ENCODE measurements at places on chromosomes 2 and 18.

DNA sequence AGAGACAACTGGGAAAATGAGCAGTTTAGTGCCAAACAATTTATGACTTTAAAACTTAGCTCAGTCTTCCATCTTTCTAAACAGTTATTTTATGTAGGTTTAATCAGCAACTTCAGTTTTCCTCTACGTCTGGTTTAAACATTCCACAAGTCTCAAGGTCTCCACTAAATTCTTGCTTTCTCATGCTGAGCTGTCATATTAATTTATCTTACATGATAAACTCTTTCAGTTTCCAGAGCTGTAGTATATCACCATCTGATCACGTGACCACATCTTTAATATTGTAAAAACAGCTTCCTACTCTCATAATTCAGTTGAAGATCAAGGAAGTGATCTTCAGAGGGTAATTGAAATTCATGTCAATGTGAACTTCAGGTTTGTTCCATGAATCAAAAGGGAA is 158.6 kb downstream of the ZNF804A start:
- no peak for DNase-seq

DNA sequence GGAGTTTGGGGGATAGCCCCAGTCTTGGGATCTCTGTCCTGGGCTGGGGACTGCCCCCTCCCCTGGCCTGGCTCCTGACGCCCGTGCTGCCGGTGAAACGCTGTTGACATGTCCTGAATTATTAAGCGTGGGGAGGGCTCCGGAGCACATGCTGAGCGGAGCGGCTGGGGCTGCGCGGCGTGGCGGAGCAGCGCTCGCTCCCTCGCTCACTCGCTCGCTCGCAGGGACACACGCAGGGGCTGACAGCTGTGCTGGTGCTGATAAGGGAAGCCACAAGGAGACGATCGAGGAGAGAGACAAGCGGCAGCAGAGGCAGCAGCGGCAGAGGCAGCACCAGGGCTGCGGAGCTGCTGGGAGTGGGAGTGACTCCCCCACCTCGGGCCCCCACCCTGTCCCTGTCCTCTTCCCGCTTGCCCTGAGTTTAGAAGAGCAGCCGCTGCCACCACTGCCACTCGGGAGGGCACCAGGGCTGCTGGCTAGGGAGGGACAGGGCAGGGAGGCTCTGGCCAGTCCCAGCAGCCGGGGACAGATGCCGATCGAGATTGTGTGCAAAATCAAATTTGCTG is at the start of gene ASIC4:
Gene ASIC4 (plus strand): TSS at position 287 of the 566 bp plus-strand sequence. CDS start 243 bp downstream, at position 530.
- DNase-seq, result no peak

- DNase-seq, result no peak
These were observed 31.6 kb downstream of the TWSG1 start for GRCh38 chr18:9366126-9366714.

GRCh38 chr2:10157293-10157692 is 34.8 kb downstream of the RRM2 start:
- no peak for DNase-seq

Measured in CD4-positive, CD25-positive, alpha-beta regulatory T cell (primary cell).